ENCODE measurements at places on chromosomes 5 and 9.

- no peak for DNase-seq
These were observed 164.6 kb downstream of the CARTPT start for GRCh38 chr5:71883742-71884103.

DNA sequence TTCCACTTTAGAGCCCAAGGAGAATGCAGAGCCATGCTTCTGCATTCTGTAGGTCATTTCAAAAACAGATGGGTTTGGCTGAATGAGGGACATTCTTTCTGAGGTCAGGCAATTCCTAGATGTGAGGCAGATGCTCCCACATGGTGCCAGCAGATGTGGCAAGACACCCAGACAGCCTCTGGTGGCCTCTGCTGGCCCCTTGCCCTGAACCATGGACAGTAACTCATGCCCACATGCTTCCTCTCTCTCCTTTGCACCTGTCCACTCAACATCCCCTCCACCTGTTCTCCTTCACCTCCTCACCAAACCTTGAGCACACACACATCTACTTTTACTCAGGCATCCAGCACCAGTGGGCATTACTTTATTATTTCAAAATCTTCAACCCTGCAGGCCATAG, 252.3 kb downstream of the DNAH5 start:
- no peak for DNase-seq

DNA sequence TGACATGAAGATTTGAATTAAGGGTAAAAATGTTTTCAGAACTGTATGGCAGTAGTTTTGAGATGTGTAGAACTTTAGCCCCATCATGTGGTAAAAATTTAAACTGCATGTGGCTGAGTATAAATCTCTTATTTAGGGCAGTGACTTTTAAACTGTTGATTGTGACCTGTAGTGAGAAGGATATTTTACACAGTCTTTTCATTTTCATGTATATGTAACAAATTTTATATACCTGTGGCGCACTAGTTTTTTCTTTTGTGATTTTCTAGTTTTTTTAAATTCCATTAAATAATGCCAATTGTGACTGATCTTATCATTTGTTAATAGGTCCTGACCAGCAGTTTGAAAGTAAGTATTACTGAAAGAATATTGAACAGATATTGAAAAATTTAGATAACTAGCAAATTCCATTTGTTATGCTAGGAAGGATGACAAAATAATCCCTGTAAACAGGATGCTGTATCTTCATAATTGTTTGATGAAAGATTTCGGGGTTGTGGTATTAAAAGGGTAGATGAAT, 47.2 kb downstream of the GPBP1 start:
- DNase-seq, result peak; percentile 44

DNA sequence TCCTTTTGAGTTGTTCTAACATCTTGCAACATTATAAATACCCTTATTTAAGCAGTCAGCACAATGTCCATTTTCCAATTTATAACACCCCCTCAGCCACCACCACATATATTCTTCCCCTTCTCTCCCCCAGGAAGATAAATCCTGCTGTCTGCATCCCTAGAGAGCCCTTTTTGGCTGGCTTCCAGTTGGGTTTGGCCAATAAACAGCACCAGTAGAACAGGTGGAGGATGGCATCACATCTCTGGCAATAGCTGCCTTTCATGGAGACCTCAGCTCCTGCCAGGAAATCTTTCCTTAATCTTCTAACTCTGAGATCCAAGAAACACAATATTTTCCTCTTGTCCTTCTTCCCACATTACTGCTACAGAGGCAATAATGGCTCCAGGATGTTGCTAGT, 53.7 kb downstream of the TRIM36 start:
- no peak for DNase-seq

GRCh38 chr5:141832131-141832530, 46.1 kb downstream of the PCDH1 start:
- DNase-seq, result no peak

GRCh38 chr5:153148624-153148976, 341.9 kb upstream of the GRIA1 start:
- no peak for DNase-seq

GRCh38 chr9:70120834-70121510, 77.3 kb downstream of the MAMDC2 start:
- DNase-seq, result no peak

- no peak for DNase-seq
These were observed 19.6 kb downstream of the ROR2 start for GRCh38 chr9:91930475-91930874.

GRCh38 chr5:150036513-150036912, 36.0 kb downstream of the HMGXB3 start:
- DNase-seq, result no peak

DNA sequence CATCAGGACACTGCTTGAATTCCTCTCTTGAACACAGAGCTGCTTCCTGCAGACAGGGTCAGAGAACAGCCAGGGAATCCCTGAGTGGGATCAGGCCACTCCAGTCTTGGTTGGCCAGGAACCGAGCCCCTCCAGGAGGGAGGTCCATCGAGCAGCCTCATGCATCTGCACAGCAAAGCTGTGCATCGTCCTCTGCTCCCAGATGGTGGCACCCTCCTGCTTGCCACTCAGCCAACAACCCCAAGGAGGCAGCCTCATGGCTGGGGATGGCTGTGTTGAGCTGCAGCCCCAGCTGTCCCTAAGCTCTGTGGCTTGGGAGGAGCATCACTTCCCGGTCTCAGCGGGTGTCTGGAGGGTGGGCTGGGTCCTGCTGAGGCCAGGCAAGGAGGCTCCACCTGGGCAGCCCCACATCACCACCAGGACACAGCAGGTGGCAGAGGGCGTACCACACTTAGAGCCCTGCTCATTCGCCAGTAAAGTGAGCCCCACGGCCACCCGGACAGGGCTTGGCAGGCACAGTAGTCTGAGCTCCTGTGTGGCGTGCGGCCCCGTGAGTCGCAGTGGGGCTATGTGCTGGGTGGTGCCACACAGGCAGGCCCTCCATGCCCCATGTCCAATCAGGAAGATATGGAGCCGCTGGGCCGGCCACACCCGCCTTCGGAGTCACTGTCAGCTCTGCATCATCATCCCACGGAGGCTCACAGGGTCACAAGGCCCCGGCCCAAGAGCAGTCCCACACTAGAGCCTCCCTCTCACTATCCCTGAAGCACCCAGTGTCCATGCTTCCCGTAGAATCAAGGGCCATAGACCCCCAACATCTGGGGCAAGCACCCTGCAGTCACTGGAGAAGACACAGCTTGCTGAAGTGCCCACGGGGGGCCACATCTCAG, 11.9 kb downstream of the LPCAT1 start:
- peak; percentile 48 for DNase-seq

GRCh38 chr9:38091310-38092199, 22.5 kb upstream of the SHB start:
- no peak for DNase-seq

GRCh38 chr5:45694971-45695803, 993 bp downstream of the HCN1 start:
- DNase-seq, result no peak

DNA sequence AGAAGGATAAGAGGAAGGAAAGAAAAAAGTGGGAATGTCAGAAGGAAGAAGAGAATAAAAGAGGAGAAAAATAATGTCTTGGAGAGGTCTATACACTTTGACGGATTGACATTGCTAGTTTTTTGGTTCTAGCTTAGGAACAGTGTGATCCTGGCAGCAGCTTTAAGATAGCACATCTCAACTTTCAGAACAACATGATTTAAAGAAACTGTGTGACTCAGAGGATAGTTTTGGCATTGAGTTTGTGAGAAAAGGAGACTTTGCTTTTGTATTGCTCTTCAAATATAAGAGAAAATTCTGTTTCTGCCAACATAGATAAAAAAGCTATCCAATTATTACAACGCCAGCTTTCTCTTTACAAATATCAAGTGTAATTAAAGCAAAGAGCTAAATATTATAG, 260.7 kb upstream of the ARRDC3 start:
- no peak for DNase-seq

DNA sequence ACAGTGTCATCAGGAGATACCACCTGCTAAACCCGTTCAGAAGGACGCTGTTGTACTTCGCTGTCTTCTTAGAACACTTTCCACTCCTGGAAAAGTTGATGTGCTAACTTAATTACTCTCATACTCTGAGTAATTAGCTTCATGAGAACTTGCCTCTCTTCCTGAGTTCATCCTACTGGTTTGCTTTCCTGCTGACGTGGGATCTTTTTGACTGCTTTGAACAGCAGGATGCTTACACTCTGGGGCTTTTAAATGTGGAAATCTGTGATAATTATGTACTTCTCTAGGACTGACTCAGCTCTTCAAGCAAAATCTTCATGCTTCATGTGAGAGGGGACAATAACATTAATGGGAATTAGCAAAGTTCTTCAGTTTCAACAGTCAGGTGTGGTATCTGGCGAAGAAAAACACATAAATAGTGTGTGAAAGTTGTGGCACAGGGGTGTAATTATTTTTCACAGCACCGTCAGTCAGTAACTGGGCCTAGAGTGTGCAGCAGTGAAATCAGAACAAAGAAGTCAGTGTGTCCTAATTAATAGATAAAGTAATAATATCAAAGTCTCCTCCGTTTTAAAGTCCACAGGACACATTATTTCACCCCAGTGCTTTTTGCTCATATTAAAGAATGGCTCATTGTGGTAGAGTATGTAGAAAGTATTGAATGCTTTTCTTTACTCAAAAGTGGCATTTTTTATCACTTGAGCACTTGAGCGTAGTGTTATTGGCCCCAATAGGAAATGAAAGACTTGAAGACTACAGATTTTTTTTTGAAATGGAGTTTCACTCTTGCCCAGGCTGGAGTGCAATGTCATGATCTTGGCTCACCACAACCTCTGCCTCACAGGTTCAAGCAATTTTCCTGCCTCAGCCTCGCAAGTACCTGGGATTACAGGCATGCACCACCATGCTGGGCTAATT, 140.9 kb upstream of the DMRT1 start:
- no peak for DNase-seq

DNA sequence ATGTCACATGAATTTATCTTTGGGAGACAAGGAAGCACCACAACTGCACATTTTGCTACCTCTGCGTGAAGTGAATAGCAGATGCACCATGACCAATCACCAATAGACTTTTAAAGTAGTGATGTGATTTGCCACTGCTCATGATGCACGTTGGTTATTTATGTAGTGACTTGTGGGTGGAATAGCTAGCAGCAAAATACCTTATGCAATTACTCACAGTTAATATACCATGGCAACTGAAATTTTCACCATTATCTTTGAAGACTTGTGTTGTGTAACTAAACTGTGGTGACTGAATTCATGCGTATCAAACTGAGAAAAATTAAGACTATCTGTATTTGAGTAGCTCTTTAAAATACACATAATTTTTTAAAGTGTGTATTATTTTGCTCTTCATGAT, 46.2 kb upstream of the TUSC1 start:
- no peak for DNase-seq

DNA sequence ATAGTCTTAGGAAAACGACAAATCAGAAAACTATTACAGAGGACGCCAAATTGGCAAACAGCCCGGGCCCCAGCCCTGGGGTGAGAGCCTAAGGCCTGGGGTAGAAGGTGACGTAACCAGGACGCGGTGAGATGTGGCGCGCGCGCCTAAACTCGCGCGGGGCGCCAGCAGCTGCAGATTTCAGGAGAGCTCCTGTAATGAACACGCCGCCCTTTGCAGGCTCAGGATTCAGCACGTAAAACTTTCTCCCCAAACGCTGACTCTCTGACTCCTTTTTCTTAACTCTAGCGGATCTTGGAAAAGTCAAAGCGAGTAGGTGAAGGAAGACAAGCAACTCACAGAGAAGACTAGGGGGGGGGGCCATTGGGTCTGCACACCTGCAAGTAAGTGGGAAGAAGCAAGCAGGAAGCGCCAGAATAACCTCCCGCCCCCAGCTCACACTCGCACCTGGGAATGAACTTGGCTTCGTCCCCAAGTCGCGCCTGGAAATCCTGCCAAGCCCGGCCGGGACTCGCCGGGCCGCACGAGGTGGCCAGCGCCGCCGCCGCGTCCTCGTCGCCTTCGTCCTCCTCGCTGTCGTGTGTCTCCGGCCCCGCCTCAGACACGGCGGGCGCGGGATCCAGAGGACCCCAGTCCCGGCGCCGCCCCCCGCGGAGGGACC, 822 bp downstream of the RASEF start:
- no peak for DNase-seq

DNA sequence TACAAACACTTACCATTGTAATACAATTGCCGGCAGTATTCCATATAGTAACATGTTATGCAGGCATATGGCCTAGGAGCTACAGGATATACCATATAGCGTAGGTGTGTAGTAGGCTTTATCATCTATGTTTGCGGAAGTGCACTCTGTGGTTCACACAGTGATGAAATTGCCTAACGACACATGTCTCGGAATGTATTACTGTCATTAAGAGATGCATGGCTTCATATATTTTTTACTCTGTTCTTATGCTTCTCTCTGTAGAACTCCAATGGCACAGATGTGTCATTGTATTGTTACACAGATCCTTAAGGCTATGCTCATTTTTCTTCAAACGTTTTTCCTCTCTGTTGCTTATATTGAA, 19.2 kb upstream of the ANKRD18A start:
- no peak for DNase-seq

DNA sequence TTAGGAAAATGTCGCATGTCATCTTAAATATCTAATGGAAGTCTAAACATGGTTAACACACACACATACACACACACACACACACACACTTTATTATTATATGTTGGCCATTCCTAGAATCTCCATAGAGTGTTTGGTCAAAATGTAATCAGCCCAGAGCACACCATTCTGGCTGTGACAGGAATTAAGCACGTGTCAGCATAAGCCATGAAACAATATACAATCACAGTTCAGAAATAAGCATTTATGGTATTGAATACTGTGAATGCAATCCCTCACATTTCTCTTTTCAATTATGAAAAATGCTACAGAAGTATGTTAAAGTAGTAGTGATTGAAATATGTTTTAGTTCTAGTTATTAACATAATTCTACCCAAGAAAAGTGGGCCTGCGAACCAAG, 611.6 kb downstream of the PRELID2 start:
- no peak for DNase-seq

DNA sequence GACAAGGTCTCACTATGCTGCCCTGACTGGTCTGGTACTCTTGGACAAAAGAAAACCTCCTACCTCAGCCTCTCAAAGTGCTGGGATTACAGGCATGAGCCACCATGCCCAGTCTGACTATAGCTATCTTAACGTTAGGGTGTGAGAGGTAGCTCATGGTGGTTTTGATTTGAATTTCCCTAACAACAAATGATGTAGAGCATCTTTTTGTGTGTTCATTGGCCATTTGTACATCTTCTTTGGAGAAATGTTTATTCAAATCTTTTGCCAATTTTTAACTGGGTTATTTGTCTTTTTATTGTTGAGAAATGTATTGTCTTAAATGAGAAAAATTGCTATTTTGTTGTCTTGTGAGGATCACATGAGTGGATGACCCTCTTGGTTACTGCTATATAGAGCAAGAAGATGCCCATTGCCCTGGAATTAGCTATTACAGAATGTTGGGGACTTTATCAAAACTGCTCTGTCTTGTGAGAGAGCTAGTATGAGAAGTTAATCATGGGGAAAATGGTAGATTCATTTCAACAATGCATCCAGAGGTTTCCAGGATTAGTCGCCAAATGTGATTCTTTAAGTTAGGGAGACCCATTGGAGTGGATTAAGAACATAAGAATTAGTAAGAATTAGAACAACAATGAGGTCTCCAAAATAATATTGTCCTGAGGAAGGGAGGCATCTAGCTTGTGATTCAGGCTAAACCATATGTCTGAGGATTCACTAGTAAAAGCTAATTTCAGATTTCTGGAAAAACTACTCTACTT, 124.3 kb upstream of the MOCS2 start:
- no peak for DNase-seq
